ENCODE measurements at places on chromosomes 6 and 20. TPM values are rescaled to one million over a fixed set of nuclear protein-coding genes. Genes with fewer than 3 reads are reported as not detected.

KIFC1 gene
- total RNA-seq, result 0.85 TPM

DNA sequence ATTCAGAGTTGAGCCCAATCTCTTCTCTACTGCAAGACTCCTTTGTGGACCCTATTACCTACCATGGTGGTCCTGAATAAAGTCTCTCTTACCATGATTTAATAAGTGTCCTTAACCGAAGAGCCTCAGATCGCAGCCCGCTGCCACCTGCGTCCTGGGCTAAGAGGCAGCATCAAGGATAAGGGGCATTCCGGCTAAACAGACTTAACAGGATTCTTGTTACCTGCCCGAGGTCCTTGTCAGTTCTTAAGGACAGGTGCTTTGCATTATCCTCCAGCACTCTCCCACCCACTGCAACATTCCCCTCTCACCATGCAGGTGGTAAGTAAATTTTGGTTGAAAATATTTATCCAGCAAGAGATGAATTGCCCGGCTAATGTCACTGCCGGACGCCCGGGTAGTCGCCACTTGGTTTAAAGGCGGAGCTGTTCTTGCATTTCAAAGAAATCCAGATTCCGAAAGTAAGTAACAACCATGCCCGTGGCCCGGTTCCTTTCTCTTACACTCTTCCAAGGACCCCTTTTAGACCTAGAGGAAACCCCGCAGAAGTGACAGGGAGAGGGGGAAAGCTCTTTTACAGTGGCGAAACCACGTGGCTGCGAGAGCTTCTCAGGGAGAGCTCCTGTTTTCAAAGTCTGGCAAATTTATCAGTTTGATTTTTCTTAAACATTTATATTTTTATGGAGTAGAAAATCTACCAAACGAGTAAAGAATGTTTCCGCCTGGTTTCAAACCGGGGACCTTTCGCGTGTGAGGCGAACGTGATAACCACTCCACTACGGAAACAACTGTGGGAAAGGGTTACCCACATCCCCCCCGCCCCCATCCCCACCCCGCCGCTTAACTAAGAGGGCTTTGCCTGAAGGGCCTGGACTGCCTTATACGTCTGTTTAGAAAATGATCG is 41.9 kb upstream of the PRSS16 start:
- no peak for DNase-seq

DNA sequence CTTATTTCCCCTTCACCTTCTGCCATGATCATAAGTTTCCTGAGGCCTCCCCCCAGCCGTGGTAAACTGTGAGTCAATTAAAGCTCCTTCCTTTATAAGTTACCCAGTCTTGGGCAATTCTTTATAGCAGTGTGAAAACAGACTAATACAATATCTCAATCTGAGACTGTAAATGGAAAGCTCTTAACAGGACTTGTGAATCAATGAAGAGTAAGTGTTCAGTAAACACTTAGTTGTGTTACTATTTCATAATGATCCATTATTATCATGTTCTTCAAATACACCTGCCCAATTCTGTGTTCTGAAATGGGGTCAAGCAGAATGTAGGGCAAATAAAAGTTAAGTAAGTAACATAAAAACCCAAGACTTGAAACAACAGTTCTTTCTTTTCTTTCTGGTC is 266.2 kb downstream of the TENT5A start:
- DNase-seq, result no peak

GRCh38 chr20:5234158-5234557 is 82.6 kb downstream of the PROKR2 start:
- DNase-seq, result no peak

GRCh38 chr6:169830876-169831275 is 79.5 kb downstream of the ERMARD start:
- DNase-seq, result no peak

IMPG1 gene
- not detected for total RNA-seq

DNA sequence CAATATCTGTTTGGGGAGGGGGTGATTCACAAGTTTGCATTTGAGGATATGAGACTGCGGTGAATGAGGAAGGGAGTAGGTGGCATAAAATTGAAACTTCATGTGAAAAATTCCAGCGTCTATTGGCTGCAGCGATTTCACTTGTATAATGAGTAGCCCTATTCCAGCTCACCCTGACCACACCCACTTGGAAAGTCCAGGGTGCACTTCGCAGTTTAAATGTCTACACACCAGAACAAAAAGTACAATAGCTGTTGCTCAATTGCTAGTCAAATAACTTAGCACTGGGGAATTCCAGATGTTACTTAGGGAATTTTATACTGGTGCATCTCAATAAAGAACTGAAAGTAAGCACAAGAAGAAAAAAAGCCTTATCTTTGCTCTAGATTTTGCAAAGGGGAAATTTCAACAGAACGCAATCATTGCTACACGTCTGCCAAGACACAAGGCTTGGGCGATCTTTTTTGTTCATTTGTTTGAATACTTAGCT is 6.3 kb downstream of the TNFAIP3 start:
- peak; percentile 63 for DNase-seq

BEND3 gene
- 0.54 TPM for total RNA-seq

GRCh38 chr6:155528982-155529453 is 73.4 kb upstream of the NOX3 start:
- DNase-seq, result peak; percentile 34

GRCh38 chr20:2006452-2007361 is 12.8 kb upstream of the PDYN start:
- no peak for DNase-seq

DNA sequence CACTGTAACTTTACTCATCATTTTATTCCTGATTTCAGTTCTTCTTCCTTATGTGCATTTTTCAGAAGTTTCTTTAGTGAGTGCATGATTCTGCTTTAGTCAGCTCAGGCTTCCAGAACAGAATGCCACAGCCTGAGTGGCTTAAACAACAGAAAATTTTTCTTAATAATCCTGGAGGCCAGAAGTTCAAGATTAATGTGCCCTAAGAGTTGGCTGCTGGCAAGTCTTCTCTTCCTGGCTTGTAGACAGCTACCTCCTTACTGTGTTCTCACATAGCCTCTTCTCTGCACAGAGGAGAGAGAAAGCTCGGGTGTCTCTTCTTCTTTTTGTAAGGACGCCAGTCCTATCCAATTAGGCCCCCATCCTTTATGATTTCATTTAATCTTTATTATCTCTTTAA is 443.1 kb upstream of the RGS17 start:
- no peak for DNase-seq

APOM gene
- total RNA-seq, result not detected

DNA sequence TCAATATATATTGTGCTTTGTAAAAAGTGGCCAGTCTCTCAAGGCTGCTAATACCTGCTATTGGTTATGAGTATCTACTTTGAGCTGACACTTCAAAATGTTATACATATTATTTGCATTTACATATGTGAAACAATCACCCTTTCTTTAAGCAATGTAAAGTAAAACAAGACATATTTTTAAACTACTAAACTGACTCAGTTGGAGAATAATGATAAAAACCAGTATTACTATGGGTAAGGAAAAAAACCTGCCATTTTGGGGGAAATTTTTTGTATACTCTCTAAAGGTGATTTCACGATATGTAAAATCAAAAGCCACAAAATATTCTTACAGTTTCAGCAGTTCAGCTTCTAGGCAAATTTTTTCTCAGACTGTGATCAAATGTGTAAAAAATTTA is 232.3 kb downstream of the PRL start:
- DNase-seq, result no peak
